ENCODE measurements at places on chromosomes 5 and 9.

DNA sequence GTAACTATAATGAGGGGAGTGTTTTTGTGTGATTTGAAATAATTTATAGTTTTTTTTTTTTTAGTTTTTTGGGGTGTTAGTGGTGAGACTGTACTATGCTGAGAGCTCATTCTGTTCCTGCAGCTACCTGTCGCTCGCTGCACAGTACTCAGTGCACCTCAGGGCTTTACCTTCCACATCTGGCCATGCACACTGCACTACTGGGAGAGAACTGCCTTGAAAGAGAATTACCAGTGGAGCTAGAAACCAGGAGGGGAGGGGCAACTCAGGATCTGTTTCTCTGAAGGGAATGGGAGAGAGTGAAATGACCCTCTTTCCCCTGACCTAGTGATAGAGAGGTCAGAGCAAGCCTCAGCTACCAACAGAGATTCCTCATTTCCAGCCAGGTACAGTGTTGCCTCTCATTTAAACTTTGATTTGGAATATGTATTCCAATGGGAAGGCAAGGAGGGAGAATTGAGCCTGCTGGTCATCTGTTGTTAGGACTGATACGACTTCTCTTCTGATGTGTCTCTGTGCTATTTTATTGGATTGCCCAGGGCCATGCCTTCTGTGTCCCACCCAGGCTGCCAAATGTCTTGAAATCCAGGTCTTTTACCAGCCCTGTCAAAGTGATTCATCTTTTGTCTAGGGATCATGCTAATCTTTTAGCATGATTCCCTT is 8.9 kb downstream of the ATG10 start:
- DNase-seq = no peak

- no peak for DNase-seq
These were observed 443.5 kb downstream of the PDE4D start for GRCh38 chr5:59449905-59450644.

DNA sequence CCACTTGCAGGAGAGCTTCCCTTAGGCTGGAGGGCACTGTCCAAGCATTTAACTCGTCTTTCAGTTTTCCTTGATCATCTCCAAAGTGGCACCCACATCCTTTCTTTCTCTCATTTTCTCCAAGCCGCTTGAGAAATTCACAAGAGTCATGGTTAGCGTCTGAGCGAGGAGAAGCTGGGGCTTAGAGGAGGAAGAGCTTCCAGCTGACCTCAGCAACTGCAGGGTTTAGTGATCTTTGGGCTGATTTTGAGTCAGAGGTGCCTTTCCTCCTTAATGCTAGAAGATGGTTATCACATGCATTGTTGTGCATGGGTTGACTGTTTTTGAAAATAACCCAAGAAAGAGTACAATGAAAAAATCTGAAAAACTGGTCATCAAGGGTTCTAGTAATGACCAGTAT is 134.7 kb downstream of the GADD45G start:
- no peak for DNase-seq

DNA sequence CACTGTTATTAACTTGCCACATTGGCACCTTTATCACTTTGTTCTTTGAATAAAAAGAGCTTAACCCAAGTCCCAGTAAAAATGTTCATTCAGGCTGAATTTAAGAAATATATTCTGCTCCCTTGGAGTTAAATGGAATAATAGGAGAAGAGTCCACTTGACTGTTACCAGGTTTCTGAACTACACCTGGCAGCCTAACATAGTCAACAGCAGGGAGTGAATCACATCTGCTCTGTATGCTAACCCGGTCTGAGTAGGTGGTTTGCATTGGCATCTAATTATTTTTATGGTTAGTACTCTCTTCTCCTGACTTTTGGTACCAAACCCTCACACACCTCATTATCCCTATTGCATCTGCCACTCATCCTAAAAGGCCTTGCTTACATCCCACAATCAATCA is 86.7 kb downstream of the STK32A start:
- DNase-seq = no peak

DNA sequence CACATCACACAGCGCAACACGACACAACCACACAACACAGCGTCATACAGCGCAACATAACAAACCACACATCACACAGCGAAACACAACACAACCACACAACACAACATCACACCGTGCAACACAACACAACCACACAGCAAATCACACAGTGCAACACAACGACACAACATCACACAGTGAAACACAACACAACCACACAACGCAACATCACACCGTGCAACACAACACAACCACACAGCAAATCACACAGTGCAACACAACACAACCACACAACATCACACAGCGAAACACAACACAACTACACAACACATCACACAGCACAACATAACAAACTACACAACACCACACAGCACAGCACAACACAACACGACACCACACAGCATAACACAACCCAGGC is 40.4 kb upstream of the PTCH1 start:
- no peak for DNase-seq

Measured in AML-193 (cell line).